ENCODE measurements at places on chromosomes 13 and 19.

- no peak for DNase-seq
Measured at GRCh38 chr13:49319951-49320350, 72.2 kb downstream of the CDADC1 start.

- DNase-seq: no peak
Measured at GRCh38 chr13:61383111-61383510, 32.5 kb downstream of the PCDH20 start.

GRCh38 chr13:32234914-32235313, 80.2 kb downstream of the ZAR1L start:
- DNase-seq: no peak

- DNase-seq: no peak
Measured at GRCh38 chr13:84962849-84963248, 836.4 kb downstream of the SLITRK6 start.

DNA sequence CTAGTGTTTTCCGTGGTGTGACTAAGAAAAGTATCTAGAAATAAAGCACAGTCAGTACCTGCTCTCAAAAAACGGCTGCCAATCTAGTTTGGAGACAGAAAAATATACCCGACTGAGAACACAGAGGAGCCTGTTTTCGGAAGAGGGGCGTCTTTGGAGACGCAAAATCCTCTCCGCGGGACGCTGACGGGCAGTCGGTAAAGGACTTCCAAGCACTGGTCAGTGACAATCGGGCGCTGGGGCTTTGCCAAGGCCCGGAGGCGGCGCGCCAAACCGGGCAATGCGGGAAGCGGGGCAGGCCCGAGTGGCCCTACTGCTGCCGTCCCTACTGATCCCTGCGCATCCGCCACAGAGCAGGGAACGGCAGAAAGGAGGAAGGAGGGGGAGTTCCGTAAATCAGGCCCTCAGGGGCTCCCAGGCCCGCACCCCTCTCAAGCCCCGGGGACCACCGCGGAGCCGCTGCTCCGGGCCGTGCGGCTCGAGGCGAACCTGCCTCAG, 588 bp upstream of the DPY19L3 start:
- no peak for DNase-seq

DNA sequence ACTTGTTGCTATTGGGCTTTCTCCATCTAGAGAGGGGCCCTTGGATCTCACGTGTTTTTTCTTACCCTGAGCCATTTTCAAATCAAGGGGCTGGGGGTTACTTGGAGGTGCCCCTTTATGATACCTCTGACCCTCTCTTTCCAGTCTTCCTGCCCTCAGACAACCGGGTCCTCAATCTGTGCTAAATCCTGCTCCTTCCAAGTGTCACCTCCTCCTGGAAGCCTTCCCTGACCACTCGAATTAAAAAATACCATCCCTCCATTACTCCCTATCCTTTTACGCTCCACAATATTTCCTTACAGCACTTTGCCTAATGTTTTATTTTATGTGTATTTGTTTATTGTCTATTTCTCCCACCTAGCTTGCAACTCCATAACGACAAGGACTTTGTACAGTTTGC, 3.3 kb downstream of the KLK8 start:
- no peak for DNase-seq

- peak; percentile 13 for DNase-seq
Measured at GRCh38 chr19:41691268-41691970, 3.3 kb upstream of the CEACAM7 start.
